ENCODE measurements at places on chromosomes 6 and 20.

DNA sequence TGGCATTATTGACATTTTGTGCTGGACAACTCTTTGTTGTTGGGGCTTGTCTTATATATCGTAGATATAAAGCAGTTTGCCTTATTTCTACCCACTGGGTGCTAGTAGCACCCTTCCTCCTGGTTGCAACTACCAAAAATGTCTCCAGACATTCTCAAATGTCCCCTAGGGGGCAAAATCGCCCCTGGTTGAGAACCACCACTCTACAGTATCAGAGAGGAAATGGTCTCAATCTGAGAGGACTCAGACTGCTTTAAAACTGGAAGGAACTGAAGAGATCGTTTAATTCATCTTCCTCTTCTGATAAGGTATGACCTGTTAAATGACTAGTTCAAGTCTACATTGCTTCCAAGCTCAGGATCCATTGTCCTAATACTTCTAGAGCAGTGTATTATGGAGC, 14.9 kb downstream of the SH3BGRL2 start:
- DNase-seq: no peak

GRCh38 chr6:28586962-28587745, 61.5 kb downstream of the GPX5 start:
- peak; percentile 61 for DNase-seq

DNA sequence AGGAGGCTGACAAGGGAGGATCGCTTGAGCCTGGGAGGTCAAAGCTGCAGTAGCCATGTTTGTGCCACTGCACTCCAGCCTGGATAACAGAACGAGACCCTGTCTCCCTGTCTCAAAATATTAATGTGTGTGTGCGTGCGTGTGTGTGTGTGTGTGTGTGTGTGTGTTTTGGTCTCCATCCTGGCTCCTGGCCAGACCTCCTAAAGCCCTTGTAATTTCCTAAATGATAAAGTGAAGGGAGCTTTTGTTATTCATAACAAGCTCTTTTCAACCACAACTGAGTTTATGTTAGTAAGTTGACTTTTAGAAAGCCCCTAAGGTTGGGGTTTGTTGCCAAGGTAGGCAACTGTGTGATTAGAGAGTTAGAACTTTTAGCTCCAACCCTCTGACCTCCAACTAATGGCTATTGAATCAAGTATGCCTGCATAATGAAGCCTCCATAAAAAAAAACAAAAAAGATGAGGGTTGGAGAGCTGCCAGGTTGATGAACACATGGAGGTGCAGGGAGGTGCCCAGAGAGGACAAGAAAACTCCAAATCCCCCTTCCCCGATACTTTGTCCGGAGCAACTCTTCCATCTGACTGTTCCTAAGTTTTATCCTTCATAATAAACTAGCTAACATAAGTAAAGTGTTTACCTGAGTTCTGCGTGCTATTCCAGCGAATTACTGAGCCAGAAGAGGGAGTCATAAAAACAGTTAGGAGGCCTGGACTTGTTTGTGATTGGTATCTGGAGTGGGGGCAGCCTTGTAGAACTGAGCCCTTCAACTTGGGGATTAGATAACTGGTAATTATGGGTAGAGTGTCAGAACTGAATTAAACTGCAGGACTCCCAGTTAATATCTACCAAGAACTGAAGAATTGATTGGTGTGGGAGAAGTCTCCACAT, 5.3 kb upstream of the AIF1 start:
- no peak for DNase-seq

DNA sequence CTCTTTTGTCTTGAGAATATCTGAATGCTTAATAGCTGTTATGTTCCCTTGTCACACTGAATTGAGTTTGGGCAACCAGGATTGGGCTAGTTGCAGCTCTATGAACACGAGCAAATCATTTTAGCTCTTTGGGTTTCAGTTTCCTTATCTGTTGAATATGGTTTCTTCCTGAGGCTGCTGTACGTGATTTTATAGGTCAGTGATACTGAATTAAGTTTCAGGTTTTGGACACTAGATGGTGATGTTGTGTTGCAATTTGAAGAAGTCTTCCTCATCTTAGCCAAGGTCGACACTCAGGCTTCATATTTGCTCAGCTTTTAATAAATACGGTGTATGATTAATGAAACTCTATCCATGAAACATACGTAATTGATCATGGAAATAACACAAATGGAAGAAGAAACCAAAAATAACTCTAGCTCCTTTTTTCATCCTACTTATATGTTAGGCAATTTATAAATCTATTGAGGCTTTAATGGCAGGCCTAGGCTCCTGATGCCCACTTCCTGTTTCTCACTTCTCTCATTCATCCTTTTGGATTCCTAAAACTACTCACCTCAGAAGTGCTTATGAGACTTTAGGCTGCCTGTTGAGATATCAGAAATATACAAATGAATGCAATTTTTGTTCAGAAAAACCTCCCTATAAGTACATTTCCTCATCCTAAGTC, 354.1 kb upstream of the MAP3K7 start:
- peak; percentile 4 for DNase-seq

DNA sequence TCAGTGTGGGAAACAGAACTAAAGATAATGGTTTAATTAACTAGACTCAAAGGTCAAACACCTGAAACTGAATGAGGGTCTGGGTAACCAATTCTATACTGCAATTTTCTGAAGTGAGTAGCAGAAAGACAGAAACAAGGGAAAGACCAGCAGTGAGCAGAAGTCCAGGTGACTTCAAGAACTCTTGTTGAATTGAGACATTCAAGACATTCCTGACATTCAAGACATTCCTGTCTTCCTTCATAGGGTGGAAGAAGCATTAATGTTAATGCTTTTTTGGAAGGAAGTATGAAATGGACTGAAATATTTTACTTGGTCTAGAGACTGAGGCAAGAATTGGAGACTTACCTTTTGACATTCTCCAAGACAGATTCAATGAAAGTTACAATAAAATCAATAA, 529.9 kb upstream of the MMS22L start:
- DNase-seq: no peak

DNA sequence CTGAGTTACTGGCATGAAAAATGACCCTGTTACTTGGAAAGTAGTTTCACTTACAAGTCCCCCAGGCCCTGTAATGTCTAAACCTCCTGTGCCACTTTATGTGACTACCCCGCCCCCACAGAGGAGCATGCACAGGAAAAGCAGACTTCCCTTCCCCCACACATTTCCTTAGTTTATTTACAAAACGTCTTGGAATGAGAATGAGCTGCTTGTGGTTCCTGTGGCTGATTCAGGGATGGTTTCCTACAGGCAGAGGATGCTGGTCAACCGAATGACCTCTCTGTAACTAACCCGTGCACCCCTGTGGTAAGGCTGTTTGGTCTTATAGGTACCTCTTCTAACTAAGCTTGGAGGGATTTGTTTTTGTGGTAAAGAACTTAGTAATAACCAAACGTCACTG, 28.5 kb downstream of the RSPO3 start:
- no peak for DNase-seq

DNA sequence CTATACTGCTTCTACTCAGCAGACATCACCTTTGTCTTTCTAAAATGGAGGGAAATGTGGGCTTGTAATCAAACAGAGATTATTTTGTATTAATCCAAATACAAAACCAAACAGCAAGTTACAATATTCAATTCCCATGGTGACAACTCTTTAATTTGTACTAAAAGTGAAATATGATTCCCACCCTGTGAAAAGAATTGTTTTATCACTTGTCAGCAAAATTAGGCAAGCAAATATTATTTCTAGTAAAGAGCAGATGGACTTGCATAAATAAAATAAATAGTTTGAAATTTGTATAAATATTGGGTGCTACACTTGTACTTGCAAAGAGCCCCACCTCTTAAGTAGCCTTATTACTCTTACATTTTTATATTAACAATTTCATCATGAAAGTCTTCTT, 6.1 kb upstream of the TXLNB start:
- no peak for DNase-seq

DNA sequence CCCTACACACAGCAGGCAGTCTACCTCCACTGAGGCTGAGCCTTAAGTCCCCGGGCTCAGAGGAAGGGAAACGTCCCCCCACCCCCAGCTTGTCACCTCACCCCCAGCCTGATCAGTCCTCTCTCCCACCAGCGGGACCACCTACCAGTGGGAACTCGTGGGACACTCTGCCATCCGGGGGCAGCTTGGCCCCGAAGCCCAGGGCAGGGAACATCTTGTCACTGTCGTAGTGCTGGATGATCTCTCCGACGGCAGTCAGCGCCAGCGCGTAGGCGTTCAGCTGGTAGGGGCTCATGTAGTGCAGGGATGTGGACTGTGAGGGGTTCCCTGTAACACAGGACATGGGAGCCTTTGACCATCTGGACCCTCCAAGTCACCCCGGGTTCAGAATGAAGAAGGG, 48.6 kb downstream of the RAB44 start:
- no peak for DNase-seq

- DNase-seq: peak; percentile 34
These were observed 31.7 kb upstream of the UBR2 start for GRCh38 chr6:42532038-42532669.

- DNase-seq: peak; percentile 47
These were observed 326.4 kb upstream of the MARCKS start for GRCh38 chr6:113530769-113531168.

- DNase-seq: no peak
These were observed 24.2 kb downstream of the RBM24 start for GRCh38 chr6:17305219-17306001.

GRCh38 chr6:34518669-34519365, 37.3 kb downstream of the SPDEF start:
- DNase-seq: no peak

DNA sequence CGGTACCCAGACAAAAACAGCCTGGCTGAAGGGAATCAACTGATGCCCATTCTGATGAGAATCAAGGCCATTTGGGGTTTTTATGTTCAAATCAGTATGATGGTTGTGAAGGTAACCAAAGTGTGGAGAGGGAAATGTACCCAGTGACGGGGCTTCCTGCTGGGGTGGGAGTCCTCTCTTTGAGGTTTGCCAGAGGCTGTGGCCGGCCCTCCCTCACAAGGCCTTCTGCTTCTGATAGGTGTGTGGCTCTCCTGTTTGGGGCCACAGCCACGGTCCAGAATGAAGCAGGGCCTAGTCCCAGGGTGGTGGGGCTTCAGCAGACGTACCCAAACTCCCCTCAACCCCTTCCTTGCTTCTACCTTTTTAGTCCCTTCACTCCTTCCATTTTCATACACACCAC, 86.7 kb upstream of the NAA20 start:
- no peak for DNase-seq

DNA sequence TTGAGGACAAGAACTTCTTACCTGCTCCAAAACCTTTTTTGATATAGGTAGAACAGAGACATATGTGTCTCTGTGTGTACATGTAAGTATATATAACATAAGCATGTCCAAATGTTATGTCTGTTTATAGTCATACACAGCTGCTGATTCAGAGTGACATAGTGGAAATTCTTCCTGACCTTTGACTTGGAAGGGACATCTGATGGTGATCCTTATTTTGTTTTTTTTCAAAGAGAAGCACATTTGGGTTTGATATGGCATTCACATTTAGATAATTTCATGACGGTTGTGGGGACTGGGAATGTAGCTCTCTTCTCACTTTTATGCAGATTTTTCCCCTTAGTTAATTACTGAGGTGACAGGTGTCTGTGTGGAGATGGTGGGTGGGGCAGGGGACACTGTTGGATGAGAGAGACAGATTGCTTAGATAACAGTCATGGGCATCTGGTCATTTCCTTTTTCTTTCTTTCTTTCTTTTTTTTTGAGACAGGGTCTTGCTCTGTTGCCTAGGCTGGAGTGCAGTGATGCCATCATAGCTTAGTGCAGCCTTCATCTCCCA, 39.0 kb downstream of the FARS2 start:
- DNase-seq: no peak

DNA sequence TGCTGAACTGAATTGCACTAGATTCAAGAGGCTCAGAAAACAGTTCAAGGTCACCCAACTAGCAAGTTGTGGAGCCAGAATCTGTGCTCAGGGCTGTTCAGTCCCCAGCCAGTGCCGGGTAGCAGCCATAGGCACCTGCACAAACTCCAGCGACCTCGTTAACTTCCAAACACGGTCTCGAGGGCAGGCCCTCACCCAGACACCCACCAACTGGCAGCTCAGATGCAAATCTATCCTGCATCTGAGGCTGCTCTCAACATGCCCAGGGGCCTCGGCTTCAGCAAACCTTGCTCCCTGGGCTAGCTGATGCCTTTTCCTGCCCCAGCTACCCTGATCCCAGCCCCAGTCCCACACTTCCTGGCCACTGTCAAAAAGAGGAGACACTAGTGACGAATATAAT, 3.7 kb downstream of the JPH2 start:
- DNase-seq: no peak

GRCh38 chr6:10426781-10427279, 12.0 kb upstream of the TFAP2A start:
- no peak for DNase-seq

GRCh38 chr6:163717106-163717764, 302.7 kb downstream of the QKI start:
- DNase-seq: no peak

DNA sequence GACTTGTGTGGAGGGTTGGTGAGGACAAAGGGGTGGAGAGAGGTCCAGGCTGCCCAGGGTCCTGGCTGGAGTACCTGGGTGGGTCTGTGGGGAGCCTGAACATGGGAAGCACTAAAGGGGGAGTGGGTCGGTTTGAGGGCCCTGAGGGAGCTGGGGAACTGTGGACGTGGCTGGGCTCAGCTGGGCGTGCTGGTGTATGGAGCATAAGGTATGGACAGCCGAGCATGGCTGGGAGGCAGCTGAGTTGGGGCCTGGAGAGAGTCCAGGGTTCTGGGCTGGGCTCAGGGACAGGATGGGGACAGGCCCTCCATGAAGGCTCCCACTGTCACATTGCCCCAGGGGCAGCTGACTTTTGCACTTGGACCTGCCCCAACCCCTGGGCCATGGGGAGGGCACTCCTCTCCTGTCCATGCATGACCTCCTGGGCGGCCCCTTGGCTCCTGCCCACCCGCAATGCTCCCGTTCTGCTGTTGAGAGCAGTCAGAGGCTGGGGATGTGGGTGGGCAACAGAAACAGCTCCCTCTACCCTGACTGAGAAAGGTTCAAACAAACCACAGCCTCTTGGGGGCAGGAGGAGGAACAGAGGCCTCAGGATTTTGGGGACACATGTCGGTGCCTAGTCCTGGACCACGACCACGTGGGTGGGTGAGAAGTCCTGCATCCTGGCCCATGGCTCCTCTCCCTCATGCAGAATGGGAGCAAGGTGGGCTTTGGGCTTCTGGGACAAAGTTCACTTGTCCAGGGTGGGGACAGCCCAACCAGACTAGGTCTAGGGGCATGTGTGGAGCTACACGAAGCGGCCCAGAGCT, 4.5 kb downstream of the C20orf204 start:
- no peak for DNase-seq

DNA sequence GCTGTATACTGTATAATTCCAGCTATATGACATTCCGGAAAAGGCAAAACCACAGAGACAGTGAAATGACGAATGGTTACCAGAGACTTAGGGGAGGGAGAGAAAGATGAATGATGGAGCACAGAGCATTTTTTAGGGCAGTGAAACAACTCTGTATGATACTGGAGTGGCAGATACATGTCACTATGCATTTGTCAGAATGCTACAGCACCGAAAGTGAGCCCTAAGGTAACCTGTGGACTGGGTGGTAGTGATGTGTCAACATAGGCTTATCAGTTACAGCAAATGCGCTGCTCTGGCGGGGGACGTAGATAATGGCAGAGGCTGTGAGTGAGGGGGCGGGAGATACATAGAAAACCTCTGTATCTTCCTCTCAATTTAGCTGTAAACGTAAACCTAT, 201.3 kb upstream of the SSTR4 start:
- DNase-seq: no peak

Data from H54 (cell line).